Mesenchymal stem cell (in vitro differentiated cells and primary cell): ENCODE measurements at places on chromosomes 4 and X.

DNA sequence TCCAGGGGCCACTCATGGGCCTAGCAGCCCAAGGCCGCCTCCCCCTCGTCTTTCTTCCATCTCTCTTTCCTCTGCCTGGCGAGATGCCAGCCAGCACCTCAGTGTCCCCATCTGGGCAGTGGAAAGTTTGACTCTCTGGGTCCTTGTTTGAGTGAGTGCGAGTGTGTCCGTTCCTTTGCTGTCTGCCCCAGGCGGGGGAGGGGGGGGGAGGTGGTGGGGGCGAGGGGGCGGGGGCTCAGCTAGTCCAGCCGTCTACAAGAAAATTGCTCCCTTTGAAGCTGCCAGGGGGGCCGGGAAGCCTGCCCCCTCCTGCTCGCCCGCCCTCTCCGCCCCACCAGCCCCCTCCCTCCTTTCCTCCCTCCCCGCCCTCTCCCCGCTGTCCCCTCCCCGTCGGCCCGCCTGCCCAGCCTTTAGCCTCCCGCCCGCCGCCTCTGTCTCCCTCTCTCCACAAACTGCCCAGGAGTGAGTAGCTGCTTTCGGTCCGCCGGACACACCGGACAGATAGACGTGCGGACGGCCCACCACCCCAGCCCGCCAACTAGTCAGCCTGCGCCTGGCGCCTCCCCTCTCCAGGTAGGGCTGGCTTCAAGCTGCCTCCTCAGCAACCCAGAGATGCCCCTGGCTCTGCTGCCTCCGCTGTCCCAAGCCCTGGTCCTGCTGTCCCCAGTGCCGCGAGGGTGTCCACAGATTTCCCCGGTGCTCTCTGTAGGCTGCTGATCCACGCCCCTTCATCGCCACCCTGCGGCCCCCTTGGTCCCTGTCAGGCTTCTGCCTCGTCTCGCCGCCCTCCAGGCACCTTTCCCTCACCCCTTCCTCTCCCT, at the start of gene BGN:
BGN (plus strand) TSS at position 440 of the 821 bp plus-strand sequence. CDS start 9,652 bp downstream, outside the sequence.
- peaks cover 37% of the 10 kb centered on the region for H3K4me1 ChIP-seq
- H3K27me3 ChIP-seq, result peaks cover 6% of the 10 kb centered on the region
- no peaks in the 10 kb centered on the region for H3K36me3 ChIP-seq
- H3K4me3 ChIP-seq, result peak within 1 kb of the TSS; percentile 79
- peak; percentile 42 for DNase-seq

DNA sequence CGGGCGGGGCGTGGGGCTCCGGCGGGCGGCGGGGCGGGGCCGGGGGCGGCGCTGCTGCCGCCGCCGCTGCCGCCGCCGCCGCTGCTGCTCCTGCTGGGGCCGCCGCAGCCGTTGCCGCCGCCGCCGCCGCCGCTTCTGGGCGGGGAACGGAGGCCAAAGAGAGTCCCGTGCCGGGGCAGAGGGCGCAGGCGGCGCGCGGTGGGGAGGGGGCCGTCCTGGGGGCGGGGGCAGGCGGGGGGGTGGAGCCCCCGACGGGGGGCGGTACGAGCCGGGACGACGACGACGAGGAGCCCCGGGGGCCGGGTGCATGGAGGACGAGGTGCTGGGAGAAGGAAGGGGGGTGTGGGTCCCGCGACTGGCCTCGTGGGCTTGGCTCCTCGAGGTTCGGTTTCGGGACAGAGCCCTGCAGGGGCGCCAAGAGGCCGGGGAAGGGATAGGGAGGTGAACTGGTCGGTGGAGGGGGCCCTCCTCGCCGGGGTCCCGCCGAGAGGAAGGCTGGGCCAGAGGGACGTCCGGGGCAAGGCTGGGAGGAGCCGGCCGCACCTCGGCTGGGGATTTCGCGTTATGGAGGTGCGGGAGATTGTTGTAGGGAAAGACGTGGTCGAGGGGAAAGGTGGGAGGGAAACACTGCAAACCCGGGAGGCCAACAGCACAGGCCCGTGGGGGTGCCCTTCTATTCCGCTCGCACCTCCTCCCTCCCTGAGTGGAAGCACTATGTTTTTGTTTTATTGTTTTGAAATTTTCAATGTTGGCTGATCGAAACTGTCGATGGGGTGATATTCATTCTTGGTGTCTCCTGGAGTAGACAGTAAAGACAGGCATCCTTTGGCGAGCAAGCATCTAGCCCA, 1.9 kb downstream of the BCORL1 start:
- H3K27me3 ChIP-seq, result no peaks in the 10 kb centered on the region
- H3K27ac ChIP-seq, result no peak overlapping the region
- peak overlapping the region; percentile 59 for H3K4me3 ChIP-seq
- peaks cover 2% of the 10 kb centered on the region for H3K4me1 ChIP-seq
- H3K36me3 ChIP-seq, result no peaks in the 10 kb centered on the region
- DNase-seq, result no peak

DNA sequence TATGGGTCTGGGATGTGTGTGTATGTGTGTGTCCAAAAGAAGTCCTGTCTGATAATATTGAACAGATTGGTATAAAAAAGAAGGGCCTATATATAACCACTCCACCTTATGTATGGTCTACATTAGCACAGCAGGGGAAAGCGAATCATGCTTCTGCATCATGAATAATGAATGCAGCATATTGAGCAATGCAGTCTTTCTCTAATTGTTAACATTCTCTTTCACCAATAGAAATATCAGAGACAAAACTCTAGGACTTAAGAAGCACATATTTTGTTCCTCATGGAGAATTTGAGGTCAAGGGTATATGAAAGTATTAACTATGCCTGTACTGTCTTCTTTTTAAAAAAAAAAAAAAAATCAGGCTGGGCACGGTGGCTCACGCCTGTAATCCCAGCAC, 264.3 kb upstream of the NOCT start:
- H3K27me3 ChIP-seq, result no peaks in the 10 kb centered on the region
- no peak overlapping the region for H3K27ac ChIP-seq
- H3K4me1 ChIP-seq, result no peaks in the 10 kb centered on the region
- no peak overlapping the region for H3K4me3 ChIP-seq

DNA sequence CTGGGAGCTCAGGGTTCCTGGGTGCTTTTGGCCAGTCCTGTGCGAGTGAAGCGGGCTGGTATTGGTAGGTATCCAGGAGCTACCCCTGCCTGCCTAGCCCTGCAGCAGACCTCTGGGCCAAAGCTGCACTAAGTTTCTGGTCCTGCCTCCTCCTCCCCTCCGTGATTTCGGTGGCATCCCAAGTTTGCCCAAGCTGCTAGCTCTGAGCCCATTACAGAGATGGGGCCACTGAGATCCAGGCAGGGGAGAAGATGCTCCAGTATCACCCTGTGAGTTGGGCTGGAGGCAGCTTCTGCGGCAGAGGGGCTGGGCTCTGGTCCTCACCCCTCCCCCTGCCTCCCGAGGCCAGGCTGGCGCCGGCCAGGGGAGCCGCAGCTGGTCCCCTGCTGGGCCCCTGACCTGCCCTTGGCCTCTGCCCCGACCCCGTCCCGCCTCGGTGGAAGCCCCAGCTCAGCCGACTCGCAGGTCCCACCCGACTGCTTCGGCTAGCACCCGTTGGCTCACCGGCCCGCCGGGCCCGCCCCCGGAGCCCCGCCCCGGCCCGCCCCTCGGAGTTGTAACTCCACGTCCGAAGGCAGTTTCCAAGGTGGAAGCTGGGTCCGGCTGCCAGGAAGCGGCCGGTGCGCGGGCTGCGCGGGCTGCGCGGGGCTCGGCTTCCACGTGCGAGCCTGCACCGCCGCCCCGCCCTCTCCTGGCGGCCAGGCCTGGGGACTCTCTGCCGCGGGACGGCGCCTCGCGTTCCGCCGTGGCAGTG, at the start of gene DUSP9:
DUSP9 (plus strand) TSS at position 584 of the 754 bp plus-strand sequence. CDS start 751 bp downstream, outside the sequence.
- H3K4me3 ChIP-seq, result no peak within 1 kb of the TSS
- peaks cover 32% of the 10 kb centered on the region for H3K4me1 ChIP-seq
- DNase-seq, result peak; percentile 12

DNA sequence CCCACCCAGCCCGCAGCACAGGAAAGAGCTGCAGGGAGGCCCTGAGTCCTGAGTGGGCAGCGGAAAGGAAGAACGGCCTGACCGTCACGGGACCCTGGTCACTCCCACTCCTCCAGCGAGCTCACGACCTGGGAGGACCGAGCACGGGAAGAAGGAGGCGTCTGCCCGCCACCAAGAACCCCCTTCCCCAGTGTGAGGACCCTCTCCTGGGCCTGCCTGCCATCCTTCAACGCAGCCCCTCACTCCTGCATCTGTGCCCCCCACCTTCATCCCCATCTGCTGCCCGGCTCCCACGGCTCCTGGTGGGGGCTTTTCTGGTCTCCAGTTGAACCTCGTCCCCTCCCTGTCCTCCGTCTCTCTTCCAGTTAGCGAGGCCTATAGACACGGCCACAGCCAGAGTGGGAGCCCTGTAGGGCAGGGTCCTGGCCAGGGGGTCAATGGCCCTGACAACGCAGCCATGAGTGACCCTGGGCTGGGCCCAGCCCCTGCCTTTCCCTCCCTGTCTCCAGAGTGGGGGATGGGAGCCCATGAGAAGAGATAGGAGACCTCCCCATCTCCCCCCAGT, 41.3 kb upstream of the MXD4 start:
- H3K4me3 ChIP-seq, result no peak overlapping the region
- DNase-seq, result no peak
- H3K27ac ChIP-seq, result no peak overlapping the region
- H3K36me3 ChIP-seq, result no peaks in the 10 kb centered on the region
- H3K27me3 ChIP-seq, result no peaks in the 10 kb centered on the region

DNA sequence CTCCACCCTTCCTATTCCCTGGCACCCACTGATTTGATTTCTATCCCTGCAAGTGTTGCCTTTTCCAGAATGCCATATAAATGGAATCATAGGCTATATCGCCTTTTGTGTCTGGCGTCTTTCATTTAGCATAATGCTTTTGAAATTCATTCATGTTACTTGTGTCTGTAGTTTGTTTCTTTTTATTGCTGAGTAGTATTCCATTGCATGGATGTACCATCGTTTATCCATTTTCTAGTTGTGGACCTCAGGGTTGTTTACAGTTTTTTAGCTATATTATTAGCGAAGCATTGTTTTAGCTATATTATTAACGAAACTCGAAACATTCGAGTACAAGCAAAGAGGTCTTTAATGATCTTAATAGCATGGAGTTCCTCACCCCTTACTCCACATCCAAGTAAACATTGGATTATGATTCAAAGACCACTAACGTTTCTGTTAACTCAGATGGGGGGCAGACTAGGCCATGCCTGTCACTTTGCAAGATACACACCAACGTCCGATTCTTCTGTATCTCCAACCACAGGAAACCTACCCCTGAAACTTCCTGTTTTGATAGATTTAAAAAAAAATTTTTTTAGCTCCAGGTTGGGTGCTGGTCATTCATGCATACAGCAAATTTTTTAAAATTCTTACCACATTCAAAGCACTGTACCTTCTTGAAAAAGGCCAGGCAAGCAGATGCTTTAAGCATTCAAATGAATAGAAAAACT, 1.1 kb downstream of the DCK start:
- peaks cover 6% of the 10 kb centered on the region for H3K36me3 ChIP-seq
- peaks cover 3% of the 10 kb centered on the region for H3K4me1 ChIP-seq
- H3K27me3 ChIP-seq, result no peaks in the 10 kb centered on the region
- no peak overlapping the region for H3K27ac ChIP-seq

DNA sequence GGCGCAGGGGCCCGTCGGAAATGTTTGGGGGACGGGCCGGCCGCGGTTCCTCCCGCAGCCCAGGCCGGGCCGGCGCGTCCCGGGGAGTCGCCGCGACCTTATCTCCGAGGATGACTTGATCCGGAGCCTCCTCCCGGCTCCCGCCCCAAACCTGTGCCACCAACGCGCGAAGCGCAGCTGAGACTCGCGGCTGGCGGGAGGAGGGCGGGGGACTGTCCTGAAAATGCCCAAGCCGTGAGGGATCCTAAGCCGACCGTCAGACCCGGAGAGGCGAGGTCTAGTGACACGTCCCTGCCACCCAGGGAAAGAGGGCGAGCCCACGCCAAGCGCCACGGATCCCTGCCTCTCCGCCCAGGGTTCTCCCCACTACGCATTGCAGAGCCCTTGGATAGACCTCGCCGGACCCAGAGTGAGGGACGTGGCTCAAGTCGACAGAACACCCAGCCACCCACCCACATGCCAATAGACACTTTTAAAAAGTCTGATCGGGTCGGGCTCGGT, 26.9 kb downstream of the UTP14A start:
- peaks cover 3% of the 10 kb centered on the region for H3K4me1 ChIP-seq
- H3K4me3 ChIP-seq, result peak overlapping the region; percentile 55
- peak; percentile 15 for DNase-seq
- peaks cover 12% of the 10 kb centered on the region for H3K36me3 ChIP-seq
- H3K27me3 ChIP-seq, result peaks cover 38% of the 10 kb centered on the region
- no peak overlapping the region for H3K27ac ChIP-seq

DNA sequence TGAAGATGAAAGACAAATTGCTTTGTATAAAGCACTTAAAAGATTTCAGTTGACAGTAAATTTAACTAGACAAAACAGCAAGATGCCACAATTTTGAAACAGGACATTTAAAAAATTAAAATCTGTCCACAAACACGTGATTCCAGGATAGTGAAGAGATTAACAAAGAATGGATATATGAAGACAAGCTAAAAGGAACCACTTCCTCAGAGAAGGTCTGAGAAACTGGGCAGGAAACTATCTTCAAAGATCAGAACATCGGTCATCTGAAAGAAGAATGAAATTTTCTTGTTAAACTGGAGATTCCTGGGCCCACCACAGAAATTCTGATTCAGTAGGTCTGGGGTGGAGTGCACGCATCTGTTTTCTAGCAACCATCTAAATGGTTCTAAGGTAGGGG, 1.4 kb downstream of the RWDD4 start:
- peak overlapping the region; percentile 100 for H3K4me3 ChIP-seq
- H3K4me1 ChIP-seq, result peaks cover 5% of the 10 kb centered on the region
- H3K27ac ChIP-seq, result no peak overlapping the region
- H3K36me3 ChIP-seq, result peaks cover 2% of the 10 kb centered on the region
- no peaks in the 10 kb centered on the region for H3K27me3 ChIP-seq

DNA sequence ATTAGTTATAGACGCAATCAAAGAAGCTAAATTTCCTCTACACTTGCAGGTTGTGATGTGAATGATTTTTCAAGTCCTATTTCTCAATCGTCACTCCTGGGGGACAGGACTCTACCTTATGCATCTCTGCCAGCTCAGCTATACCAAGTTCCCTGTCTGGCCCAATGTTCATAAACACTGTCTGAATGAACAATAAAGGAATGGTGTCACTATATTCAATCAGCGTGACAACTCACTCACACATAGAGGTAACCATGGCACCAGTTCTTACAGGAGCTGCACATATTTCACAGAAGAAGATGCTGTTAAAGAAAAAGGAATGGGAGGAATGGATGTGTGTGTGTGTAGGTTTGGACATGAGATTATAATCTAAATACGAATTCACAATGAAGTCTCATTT, 280.6 kb downstream of the PPP1R2C start:
- DNase-seq, result no peak
- no peaks in the 10 kb centered on the region for H3K36me3 ChIP-seq
- H3K27ac ChIP-seq, result no peak overlapping the region
- H3K27me3 ChIP-seq, result peaks cover 23% of the 10 kb centered on the region

GRCh38 chr4:102809190-102809589, 18.2 kb downstream of the UBE2D3 start:
- H3K27me3 ChIP-seq, result no peaks in the 10 kb centered on the region
- no peak for DNase-seq
- peaks cover 11% of the 10 kb centered on the region for H3K36me3 ChIP-seq
- H3K27ac ChIP-seq, result no peak overlapping the region

- peak; percentile 48 for DNase-seq
- no peaks in the 10 kb centered on the region for H3K36me3 ChIP-seq
- no peaks in the 10 kb centered on the region for H3K4me1 ChIP-seq
Measured at GRCh38 chr4:159434114-159434870, 331.4 kb downstream of the RAPGEF2 start.
